ENCODE measurements at places on chromosomes 2 and 18.

- no peak for DNase-seq
These were observed 228.2 kb downstream of the CCDC178 start for GRCh38 chr18:33212363-33212762.

DNA sequence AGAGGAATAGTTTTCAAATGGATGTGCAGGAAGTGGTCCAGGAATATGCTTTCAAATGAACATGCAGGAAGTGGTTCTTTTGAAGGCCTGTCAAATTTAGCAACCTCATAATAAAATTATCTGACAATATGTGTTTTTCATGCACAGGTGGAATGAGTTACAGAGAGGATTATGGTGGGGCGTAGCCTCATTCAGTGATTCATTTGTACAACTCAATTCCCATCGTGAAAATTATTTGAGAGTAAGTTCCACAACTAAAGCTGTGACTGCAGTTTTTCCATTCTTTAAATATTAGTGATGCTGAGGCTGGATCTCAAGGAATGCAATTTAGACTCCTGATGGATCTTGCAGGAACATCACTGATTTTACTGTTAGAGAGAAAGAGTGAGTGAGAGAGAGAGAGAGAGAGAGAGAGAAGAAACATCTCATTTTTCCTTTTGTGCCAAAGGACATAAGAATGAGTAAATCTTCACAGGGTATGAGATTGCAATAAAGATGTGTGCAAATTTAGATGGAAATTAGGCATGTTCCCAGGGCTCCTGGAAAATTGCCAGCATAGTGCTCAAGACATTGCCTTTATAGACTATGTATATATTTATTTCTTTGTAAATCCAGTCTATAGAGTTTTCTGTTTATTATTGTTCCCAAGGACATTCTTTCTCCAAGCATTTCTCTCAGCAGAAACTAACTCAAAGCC, 394.9 kb upstream of the ZEB2 start:
- DNase-seq, result no peak

DNA sequence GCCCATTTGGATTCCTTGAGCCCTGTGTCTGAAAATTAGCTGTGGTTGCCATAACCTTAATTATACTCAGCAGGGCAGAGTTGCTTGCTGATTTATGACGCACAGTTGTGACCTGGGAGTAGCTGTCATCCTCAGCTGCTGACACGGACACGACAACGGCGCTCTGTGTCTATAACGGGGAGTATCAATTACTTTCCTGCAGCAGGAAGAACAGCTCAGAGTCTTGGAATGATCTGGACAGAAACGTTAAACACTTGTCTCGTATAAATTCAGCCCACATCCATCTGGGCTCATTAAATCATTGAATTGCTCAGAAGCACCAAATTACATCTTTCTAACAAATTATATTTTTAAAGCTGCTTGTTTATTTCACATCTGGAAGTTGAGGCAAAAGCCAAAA, 116.3 kb downstream of the SEPTIN10 start:
- DNase-seq, result no peak

- no peak for DNase-seq
These were observed 1304.3 kb upstream of the DDX18 start for GRCh38 chr2:116510117-116510671.

DNA sequence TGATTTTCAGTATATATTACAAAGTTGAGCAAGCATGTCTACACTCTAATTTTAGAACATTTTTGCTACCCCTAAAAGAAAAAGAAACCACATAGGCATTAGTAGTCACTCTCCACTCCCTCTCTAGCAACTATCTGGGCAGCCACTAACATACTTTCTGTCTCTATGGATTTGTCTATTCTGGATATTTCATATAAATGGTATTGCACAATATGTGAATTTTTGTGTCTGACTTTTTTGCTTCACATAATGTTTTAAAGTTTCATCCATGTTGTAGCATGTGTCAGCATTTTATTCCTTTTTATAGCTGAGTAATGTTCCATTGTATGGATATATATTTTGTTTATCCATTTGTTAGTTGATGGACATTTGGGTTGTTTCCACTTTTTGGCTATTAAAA, 232.5 kb upstream of the CTAGE1 start:
- DNase-seq, result no peak

DNA sequence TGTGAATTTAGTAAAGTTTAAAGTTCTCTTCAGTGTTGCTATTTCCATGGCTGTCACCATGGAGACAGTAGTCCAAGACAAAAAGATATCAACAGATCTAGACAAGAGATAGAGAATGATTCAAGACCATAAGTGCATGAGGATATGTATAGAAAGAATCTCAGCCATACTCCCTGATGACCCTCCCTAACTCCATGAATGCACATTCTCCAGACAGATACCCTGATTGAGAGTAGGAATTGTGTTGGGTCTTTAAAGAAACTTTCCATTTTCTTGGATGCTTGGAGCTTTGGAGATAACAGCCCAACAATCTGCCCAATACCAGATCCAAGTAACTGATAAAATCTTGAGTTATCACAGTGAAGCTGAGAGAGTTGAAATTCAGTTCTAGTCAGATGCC, 1601.2 kb upstream of the CELF4 start:
- no peak for DNase-seq

- no peak for DNase-seq
These were observed 32.1 kb downstream of the GDF7 start for GRCh38 chr2:20698916-20699613.

DNA sequence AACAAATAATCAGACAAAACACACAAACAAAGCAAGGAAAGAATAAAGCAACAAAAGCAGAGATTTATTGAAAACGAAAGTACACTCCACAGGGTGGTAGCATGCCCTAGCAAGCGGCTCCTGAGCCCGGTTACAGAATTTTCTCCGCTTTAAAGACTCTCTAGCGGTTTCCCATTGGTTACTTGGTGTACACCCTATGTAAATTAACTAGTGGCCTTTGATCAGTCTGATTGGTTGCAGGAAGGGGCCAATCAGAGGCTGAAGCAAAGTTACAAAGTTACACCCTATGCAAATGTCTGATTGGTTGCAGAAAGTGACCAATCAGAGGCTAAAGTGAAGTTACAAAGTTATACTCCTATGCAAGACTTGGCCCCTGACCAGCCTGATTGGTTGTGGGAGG, 242.9 kb downstream of the LDLRAD4 start:
- DNase-seq, result no peak

GRCh38 chr2:152582081-152582480, 135.2 kb downstream of the PRPF40A start:
- DNase-seq, result no peak

GRCh38 chr2:41779888-41780287, 267.9 kb upstream of the PKDCC start:
- no peak for DNase-seq

DNA sequence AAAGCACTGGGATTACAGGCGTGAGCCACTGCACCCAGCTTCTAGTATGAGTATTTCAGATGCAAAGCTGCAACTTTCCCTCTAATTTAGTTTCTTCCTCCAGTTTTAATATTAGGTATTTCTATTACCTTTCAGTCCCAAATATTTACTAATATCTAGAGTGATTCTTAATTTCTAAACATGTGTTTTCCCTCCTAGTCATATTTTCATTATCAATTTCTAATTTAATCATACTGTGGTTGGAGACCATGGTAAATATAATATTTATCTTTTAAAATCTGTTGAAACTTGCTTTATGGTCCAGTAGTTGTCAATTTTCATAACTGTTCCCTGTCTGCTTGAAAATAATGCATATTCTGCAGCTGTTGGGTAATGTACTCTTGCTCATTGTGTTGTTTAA, 245.9 kb upstream of the REV1 start:
- no peak for DNase-seq

- no peak for DNase-seq
These were observed 81.0 kb downstream of the ZNF236 start for GRCh38 chr18:76903386-76903785.

- DNase-seq, result no peak
These were observed 771.6 kb downstream of the DPP10 start for GRCh38 chr2:115214050-115214449.

- DNase-seq, result no peak
These were observed 73.6 kb downstream of the LYPD6B start for GRCh38 chr2:149112068-149112467.

GRCh38 chr2:234597576-234597861, 100.6 kb upstream of the ARL4C start:
- no peak for DNase-seq

DNA sequence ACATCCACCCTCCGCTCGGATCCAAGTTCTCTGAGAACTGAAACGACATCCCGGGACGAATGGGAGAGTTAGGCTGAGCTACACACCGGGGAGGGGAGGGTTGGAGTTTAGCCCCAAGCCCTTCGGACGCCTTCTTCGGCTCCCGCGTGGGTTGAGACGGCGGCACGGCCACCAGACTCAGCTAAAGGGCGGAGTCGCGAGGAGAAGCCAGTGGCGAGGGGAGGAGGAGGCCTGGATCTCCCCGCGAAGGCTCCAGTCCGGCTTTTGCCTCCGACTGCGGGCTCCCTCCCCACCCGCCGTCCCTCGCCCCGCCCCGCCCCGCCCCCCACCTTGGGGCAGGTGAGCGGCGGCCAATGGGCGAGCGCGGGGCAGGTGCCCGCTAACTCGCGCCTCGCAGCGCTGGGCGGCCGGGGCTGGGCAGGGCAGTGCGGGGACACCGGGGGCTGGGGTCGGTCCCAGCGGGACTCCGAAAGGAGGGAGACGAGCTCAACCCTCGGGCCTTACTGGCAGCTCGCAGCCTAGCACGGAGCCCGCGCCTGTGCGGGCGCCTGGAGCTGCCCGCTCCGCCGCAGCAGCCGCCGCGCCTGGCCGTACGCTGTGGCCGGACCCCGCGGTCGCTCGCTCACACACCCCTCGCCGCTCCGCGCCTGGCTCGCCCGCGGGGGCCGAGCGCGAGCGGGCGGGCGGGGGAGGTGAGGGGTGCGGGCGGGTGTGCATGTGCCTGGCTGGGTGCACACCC, at the start of gene EMX1:
EMX1 (plus strand) TSS at position 382 of the 739 bp plus-strand sequence; CDS start at position 716, 334 bp downstream.
- DNase-seq, result peak; percentile 57

- DNase-seq, result no peak
These were observed 3.8 kb downstream of the ZNF397 start for GRCh38 chr18:35244671-35245070.
